A549 treated with dexamethasone at 1 μM for 4 hours (cell line): ENCODE measurements at places on chromosomes 7 and 10. TPM values are rescaled to one million over a fixed set of nuclear protein-coding genes. Genes with fewer than 3 reads are reported as not detected.

Gene TES
- 58.5 to 84.6 TPM (median 75.3 TPM) in 5 replicates for total RNA-seq

Gene PKD2L1
- 0.11 to 0.38 TPM (median 0.19 TPM) in 5 replicates for total RNA-seq

Gene GPR85
- not detected in 5 replicates for total RNA-seq

Gene TSPAN15
- 80.7 to 104 TPM (median 99.7 TPM) in 5 replicates for total RNA-seq

Gene HOXA5
- 4.3 to 6.1 TPM (median 5.0 TPM) in 5 replicates for total RNA-seq
